ENCODE measurements at places on chromosomes 4 and X.

- DNase-seq, result no peak
Measured at GRCh38 chrX:38110231-38110630, 103.9 kb downstream of the SYTL5 start.

DNA sequence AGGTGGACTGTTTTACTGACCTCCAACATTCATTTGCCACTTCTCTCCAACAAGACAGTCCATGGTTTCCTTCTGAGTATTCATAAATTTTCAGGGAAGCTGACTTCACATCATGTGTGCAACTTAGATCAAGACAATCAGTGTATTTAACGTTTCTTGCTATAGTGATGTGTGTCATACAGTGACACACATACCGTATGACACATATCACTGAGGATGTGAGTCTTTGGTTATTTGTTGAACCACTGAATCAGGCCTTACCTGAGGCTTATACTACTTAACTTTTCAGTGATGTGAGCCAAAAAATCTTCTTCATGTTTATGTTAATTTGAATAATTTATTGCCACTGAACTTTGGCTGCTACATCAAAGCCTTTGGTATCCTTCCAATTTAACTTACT is 166.8 kb downstream of the BMPR1B start:
- no peak for DNase-seq

DNA sequence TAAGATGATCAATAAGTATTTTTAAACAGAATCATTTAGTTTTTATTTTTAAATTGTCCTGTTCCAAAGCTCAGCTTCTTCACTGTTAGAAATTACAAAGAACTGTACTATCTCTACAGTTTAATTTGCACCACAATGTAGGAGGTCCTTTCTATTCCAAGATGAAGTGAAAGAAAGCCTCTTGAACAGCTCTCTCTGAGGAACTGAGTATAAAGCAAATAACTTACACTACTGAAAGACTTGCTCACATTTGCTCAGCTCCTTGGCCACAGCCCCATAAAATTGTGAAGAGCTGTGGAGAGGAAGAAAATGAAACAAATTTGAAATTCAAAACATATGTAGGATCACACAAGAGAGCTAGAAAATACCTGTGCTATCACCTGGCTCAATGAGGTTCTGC is 68.6 kb downstream of the ENPEP start:
- no peak for DNase-seq

DNA sequence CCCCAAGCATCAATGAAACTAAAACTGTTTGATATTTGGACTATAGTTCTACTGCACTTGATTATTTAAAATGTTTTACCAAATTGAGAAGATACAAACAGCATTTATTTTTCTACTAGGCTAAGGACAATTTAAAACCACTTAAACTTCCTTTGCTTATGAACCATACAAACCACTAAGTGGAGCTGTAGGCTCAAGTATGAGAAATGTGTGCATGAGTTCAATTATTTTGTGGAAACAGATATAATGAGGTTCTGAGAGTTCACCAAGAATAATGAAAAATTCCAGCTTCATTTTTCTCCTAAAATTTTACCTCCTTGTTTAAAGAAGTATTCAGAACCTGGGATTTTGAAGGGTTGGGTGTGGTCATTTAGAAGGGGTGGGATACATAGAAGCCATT is 63.1 kb downstream of the SERPINA7 start:
- no peak for DNase-seq

- DNase-seq, result no peak
Measured at GRCh38 chrX:34655501-34656455, 1.3 kb downstream of the TMEM47 start.

DNA sequence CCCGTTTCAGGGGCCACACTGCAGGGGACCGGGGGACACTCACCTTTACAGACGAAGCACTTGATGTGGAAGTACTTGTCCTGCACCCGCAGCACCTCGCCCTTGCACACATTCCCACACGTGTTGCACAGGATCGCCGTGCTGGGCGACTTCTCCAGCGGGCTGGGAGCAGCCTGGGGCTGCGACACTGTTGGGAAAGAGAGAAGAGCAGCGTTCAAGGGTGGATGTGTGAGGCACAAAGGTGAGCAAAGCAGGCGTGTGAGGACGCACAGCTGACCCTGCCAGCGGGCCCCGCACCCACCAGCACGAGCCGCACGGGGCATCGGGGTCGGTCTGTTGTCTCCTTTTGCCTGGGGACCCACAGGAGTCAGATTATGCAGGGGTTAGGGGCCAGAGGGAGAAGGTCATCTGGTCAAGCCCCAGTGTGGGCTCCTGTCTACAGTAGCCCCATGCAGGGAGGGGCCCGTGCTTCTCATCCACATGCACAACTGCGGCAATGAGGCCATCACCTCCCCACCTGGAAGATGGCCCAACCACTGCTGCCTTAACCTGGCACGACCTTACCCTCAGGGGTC is 52.1 kb downstream of the ABLIM2 start:
- no peak for DNase-seq

GRCh38 chr4:70559211-70559830 is 32.7 kb upstream of the AMBN start:
- peak; percentile 10 for DNase-seq
